ENCODE measurements at places on chromosomes 3 and 15. TPM values are rescaled to one million over a fixed set of nuclear protein-coding genes. Genes with fewer than 3 reads are reported as not detected.
A peak's percentile ranks its signal among the peaks of the same experiment; 100 is the strongest.

DNA sequence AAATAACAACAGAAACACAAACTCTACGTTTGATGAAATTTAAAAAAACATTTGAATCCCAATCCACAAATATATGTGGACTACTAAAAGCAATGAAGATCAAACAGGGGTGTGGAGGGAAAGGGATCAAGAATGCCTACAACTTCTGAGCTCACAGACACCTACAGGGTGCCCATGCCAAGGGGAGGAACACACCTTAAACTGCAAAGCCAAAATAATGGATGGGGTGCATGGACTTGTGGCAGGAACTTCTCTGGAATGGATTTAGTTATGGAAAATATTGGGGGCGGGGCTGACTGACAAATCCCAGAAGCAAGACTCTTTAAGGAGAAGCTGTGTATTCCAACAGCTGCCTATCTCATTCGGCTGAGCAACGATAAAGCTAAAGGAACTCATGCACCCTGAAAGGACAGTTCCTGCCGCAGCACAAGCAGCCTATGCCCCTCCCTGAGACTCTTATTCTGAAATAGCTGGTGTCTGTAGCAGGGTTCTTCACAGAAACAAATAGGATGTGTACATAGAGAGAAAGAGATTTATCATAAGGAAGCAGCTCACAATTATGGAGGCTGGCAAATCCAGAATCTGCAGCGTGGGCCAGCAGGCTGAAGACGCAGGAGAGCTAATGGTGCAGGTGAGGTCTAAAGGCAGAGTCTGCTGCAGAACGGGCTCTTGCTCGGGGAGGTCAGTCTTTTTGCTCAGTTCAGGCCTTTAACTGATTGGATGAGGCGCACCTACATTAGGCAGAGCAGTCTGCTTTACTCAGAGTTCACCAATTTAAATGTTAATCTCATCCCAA, 24.5 kb upstream of the PLA2G4D start:
- no peaks in the 10 kb centered on the region for H3K36me3 ChIP-seq
- DNase-seq: no peak
- no peak overlapping the region for H3K27ac ChIP-seq
- no peaks in the 10 kb centered on the region for H3K4me1 ChIP-seq
- no peak overlapping the region for H3K4me3 ChIP-seq

GRCh38 chr3:167166012-167166411, 214.1 kb downstream of the ZBBX start:
- no peak overlapping the region for H3K27ac ChIP-seq
- H3K4me3 ChIP-seq: no peak overlapping the region
- H3K36me3 ChIP-seq: no peaks in the 10 kb centered on the region
- H3K4me1 ChIP-seq: peaks cover 12% of the 10 kb centered on the region
- no peak for DNase-seq

- peaks cover 60% of the 10 kb centered on the region for H3K27me3 ChIP-seq
- peak overlapping the region; percentile 52 for H3K4me3 ChIP-seq
- no peaks in the 10 kb centered on the region for H3K36me3 ChIP-seq
Observed at GRCh38 chr15:88255087-88255483, 1.5 kb downstream of the NTRK3 start.

DNA sequence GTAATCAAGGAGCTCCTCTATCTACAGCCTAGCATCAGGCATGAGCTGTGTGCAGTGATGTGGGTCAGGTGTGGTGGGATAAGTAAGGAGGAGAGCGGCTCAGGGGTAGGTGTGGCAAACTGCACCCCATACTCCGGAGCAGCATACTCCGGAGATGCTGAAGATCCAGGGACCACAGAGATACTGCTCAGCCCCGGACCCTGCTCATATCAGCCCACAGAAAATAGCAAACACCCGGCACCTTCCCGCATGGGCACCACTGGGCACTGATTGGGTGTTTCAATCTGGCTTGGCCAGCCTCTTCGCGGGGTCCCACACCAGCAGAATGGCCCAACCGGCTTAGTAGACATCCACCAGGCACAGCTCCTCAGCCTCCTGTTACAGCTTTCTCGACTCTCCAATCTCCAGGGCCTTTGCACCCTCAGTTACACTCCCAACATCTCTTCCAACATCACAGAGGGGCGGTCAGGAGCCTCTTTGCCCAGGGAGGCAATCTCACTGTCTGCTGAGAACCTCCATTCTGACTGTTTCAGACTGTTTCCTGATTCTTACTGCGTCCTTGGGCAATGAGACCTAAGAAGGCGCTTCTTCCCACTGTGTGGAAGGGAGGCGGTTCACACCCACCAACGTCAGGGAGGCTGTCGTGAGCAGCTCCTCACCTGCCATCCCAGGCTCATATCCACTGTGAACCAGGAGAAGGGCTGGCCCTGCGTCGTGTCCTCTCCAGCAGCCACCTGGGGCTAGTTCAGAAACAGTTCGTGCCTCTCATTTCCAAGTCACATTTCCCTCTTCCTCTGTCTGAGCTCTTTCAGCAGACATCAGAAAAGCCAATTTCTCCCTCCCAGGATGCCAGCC, 59.8 kb downstream of the CAPN7 start:
- no peak for DNase-seq
- H3K36me3 ChIP-seq: peaks cover 8% of the 10 kb centered on the region
- H3K4me1 ChIP-seq: peaks cover 45% of the 10 kb centered on the region
- H3K27ac ChIP-seq: no peak overlapping the region
- H3K27me3 ChIP-seq: no peaks in the 10 kb centered on the region

GRCh38 chr3:148042663-148043445, 633.7 kb downstream of the ZIC1 start:
- no peak overlapping the region for H3K27ac ChIP-seq
- no peak for DNase-seq
- no peaks in the 10 kb centered on the region for H3K36me3 ChIP-seq

CX3CR1 gene
- total RNA-seq: 0.49 TPM
